ENCODE measurements at places on chromosomes 1 and 21.

- no peak for DNase-seq
These were observed 5.2 kb downstream of the IRF2BP2 start for GRCh38 chr1:234604495-234605398.

- peak; percentile 82 for DNase-seq
These were observed 54.9 kb upstream of the DNAJC6 start for GRCh38 chr1:65254320-65255034.

DNA sequence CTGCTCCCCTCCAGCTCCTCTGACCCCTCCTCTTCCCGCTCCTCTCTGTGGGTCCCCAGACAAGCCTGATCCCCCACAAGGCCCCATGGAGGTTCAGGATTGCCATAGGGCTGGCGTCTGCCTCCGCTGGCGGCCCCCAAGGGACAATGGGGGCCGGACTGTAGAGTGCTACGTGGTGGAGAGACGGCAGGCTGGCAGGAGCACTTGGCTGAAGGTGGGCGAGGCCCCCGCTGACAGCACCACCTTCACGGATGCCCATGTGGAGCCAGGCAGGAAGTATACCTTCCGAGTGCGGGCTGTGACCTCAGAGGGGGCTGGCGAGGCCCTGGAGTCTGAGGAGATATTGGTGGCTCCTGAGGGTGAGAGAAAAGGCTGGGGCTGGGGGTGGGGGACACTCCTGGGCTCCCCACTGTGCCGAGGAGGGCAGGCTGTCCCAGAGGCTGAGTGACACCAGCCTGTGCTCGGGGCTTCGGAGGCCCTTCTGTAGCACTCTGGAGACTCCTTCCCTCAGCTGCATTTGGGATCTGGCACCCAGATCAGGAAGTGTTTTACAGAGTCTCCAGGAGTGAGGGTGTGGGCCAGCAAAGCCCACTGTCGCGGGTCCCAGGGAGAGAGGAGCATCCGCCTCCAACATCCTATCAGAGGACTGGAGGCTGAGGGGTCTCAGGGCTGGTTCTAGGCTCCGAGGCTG, 25.9 kb downstream of the IGFN1 start:
- DNase-seq, result no peak

DNA sequence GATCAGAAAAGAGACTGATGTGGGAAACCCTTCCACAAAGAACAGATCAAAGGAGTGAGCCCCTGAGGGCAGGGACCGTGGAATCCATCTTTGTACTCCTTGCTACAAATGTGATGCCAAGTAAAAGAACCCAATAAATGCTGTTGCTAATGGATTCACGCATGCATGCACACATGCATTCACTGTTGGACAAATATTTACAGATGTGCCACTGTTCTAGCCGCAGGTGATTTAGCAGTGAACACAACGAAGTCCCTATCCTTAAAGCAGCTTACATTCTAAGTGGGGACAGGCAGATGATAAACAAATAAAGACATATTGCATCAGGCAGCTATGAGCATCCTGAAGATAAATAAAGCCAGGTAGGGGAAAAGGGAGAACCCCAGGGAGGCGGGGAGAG, 67.8 kb downstream of the ITPKB start:
- DNase-seq, result no peak

DNA sequence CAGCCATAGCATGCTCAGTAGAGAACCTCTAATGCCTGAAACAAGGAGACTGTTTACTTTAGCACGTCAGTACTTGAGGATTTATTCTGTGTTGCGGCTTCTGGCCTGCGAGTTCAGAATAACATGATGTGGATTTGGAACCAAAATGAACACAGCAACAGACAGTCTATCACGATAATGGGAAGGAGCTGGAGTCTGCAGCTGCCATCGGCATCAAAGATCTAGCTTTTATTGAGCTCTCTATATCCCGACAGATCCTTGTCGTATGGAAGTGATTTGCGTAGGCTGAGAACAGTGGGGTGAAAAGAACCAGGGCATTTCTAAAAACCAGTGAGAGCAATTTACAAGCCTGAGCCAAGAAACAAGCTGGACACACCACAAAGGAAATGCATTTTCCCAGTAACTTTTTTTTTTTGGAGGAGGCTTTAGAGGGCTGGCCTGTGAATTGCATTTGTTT, 294.2 kb downstream of the KIF26B start:
- DNase-seq, result no peak

GRCh38 chr1:26373789-26374188, 1.2 kb upstream of the ZNF683 start:
- DNase-seq, result no peak

GRCh38 chr1:2603521-2604155, 17.1 kb downstream of the PRXL2B start:
- no peak for DNase-seq

GRCh38 chr1:91803123-91803522, 82.8 kb downstream of the TGFBR3 start:
- DNase-seq, result no peak

- no peak for DNase-seq
These were observed 18.2 kb downstream of the IKBKE start for GRCh38 chr1:206488466-206488865.

- DNase-seq, result no peak
These were observed 69.9 kb downstream of the TNFSF4 start for GRCh38 chr1:173137107-173137706.
